ENCODE measurements at places on chromosomes 7 and 10. TPM values are rescaled to one million over a fixed set of nuclear protein-coding genes. Genes with fewer than 3 reads are reported as not detected.

GRCh38 chr7:33919449-33919848 is 14.1 kb downstream of the BMPER start:
- no peak overlapping the region for H3K27ac ChIP-seq
- DNase-seq = no peak
- no peak overlapping the region for H3K4me3 ChIP-seq
- peaks cover 7% of the 10 kb centered on the region for H3K4me1 ChIP-seq
- H3K36me3 ChIP-seq = no peaks in the 10 kb centered on the region

DNA sequence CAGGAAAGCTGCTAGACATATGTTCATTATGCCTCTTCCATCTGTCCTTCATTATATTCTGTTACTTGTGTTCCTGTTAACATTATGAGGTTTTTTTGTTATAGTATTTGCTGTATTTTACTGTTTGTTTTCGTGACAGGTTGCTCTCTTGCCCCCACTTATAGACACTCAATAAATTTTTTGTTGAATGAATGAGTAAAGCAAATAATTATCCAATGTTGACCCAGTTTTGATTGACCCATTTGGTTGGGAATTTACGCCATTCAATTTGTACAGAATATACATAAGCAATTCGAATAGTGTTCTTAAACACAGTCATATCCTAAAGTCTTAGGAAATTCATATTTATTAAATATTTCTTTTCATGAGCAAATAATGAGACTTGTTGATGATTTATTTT is 11.8 kb downstream of the CCSER2 start:
- no peaks in the 10 kb centered on the region for H3K27me3 ChIP-seq
- DNase-seq = no peak
- no peaks in the 10 kb centered on the region for H3K36me3 ChIP-seq

- no peak overlapping the region for H3K4me3 ChIP-seq
- no peaks in the 10 kb centered on the region for H3K27me3 ChIP-seq
- H3K36me3 ChIP-seq = no peaks in the 10 kb centered on the region
- no peak overlapping the region for H3K27ac ChIP-seq
Measured at GRCh38 chr10:42722575-42722974, 60.0 kb upstream of the BMS1 start.

- no peak for DNase-seq
- H3K27ac ChIP-seq = no peak overlapping the region
- no peaks in the 10 kb centered on the region for H3K4me1 ChIP-seq
- H3K27me3 ChIP-seq = no peaks in the 10 kb centered on the region
- no peaks in the 10 kb centered on the region for H3K36me3 ChIP-seq
Measured at GRCh38 chr10:96820765-96821164, 11.3 kb upstream of the LCOR start.

GPR15LG gene
- total RNA-seq = 3.6 TPM

- no peak overlapping the region for H3K27ac ChIP-seq
- no peak for DNase-seq
- no peak overlapping the region for H3K4me3 ChIP-seq
- H3K4me1 ChIP-seq = no peaks in the 10 kb centered on the region
- H3K36me3 ChIP-seq = no peaks in the 10 kb centered on the region
Measured at GRCh38 chr7:157707983-157708918, 371.4 kb downstream of the DNAJB6 start.

GJD4 gene
- not detected for total RNA-seq

KCNH2 gene
- total RNA-seq = 5.8 TPM

TMEM270 gene
- not detected for total RNA-seq

TMEM139 gene
- total RNA-seq = 0.35 TPM

FZD8 gene
- total RNA-seq = 3.7 TPM

- DNase-seq = no peak
- H3K27me3 ChIP-seq = no peaks in the 10 kb centered on the region
- H3K27ac ChIP-seq = no peak overlapping the region
- H3K4me3 ChIP-seq = no peak overlapping the region
Measured at GRCh38 chr7:158271646-158272045, 316.0 kb downstream of the PTPRN2 start.

Data from ovary (tissue), 10 donors.